Mesothelial cell of epicardium (in vitro differentiated cells): ENCODE measurements at places on chromosomes 16 and 17.

DNA sequence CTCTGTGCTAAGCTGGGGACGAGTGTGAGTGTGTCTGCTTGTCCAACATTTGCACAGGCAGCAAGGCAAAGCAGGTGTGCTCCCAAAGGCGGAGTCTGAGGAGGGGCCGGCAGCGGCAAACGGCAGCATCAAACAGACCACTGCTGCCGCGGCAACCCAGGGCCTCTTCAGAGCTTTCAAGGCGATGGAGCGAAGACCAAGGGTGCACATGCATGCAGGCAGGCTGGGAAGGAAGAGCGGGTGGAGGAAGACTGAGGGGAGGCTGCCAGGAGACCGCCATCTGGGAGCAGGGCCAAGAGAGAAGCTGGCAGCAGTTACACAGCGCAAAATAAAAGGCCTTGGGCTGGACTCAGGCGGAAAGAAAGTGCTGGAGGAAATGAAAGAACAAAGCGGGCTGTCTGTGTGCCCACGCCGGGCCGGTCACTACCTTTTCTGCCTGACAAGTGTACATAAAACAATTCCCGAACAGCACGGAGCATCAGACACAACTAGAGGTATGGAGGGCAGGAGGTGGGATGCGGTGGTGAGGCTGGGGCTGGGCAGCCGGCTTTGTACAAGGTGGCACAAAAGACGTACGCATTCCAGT lies 8.5 kb downstream of the TIMM22 start:
- no peak for DNase-seq

GRCh38 chr16:50611332-50611934 lies 63.2 kb downstream of the NKD1 start:
- DNase-seq: no peak

DNA sequence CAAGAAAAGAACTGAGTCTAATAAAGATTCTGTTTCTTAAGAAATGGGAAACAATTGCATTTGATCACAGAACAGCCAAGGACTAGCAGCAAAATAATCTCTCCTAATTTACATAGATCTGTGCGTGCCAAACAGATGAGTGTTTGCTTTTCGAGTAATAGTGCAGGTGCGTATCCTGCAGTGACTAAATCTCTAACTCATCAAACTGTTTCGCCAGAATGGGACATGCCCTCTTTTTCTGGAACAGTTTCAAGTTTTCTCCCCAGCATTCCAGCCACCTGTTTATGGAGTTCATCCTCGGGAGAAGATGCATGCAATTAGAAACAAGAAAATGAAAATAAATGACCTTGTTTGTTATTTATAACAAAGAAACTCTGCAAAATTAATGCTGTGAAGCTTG lies 5.7 kb upstream of the TOX3 start:
- no peak for DNase-seq

DNA sequence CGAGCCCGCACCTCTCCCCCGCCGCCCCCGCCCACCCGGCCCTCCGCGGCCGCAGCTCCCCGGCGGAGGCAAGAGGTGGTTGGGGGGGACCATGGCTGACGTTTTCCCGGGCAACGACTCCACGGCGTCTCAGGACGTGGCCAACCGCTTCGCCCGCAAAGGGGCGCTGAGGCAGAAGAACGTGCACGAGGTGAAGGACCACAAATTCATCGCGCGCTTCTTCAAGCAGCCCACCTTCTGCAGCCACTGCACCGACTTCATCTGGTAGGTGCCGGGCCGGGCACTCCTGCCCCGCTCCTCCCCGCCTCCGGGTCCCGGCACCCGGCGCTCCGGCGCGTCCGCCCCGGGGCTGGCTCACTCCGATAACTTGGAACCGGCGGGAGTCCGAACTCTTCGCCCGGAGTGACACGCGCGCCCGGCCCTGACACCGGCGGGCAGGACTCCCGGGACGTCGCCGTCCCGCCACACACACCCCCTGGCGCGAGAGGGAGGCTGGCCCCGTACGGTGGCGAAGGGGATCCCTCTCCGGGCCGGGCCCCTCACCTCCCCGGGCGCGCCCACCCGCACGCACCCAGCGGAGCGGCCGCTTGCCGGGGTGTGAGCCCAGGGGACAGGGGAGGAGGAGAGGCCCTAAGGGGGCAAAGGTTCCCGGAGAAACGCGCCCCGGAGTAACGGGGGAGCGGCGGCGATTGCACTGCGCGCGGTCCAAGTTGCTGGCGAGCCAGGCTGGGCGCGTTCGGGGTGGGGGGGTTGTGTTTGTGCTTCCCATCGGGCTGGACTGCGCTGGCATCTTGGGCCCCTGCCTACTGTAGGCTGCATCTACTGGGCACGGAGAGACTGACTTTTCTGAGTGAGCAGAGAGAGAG lies 581 bp downstream of the PRKCA start:
- DNase-seq: peak; percentile 52

GRCh38 chr17:14325618-14326167 lies 24.8 kb downstream of the HS3ST3B1 start:
- DNase-seq: no peak

DNA sequence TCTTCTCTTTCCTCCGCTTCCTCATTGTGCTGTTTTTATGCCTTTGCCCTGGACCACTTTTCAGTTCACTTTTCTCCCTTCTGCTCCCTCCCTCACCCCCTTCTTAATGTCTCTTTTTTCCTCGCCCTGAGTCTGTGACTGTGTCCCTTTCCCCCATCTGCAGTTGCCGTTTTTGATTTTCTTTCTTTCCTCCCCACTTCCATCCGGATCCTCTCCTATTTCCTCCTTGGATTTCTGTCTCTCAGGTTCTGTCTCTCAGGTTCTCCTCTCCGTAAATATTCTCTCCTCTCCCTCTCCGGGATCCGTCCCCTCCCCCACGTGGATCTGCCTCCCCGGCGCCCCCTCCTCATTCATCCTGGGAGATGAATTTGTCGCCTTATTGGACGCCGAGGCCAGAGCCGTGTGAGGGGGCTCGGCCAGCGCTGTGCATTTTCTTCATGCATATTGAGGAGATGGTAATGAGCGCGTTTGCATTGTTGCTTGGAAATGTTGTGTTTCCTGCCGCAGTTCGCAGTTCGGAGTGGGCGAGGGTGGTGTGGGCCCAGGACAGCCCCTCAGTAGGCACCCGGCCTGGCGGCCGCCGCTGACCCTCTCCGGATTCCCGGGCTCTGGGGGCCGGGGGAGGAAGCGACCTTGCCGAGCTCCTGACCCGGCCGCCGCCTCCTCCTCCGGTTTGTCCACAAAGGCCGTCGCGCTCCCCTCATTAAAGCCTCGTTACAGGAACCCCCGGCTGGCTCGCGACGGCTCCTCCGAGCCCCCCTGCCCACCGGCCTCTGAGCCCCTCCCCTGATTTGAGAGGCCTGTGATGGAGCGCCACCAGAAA lies 4.5 kb upstream of the IRX3 start:
- DNase-seq: no peak

DNA sequence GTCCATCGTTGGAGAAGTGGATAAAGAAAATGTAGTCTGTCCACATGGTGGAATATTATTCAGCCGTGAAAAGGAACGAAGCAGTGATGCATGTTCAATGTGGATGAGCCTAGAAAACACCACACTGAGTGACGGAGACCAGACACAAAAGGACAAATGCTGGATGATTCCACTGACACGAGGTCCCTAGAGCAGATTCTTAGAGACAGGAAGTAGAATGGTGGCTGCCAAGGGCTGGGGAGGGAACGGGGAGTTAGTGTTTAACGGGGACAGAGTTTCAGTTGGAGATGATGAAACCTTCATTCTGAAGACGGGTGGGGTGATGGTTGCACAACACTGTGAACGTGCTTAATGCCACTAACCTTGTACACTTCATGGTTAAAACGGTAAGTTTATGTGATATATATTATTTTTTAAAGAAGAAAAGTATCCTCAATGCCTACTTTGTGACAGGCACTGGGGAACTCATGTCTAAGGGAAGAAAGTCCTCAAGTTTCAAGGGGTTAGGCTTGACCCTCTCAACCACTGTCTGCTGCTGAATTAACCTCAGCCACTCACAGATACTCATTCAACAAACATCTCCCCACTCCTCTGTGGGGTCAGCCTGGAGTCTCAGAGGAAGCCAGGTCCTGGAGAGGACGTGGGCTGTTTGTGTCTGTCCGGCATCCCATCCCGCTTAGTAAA lies 17.6 kb downstream of the C16orf74 start:
- no peak for DNase-seq

GRCh38 chr17:14432079-14432478 lies 131.2 kb downstream of the HS3ST3B1 start:
- DNase-seq: no peak

- DNase-seq: no peak
These were observed 66.1 kb downstream of the TANC2 start for GRCh38 chr17:63032142-63032541.

DNA sequence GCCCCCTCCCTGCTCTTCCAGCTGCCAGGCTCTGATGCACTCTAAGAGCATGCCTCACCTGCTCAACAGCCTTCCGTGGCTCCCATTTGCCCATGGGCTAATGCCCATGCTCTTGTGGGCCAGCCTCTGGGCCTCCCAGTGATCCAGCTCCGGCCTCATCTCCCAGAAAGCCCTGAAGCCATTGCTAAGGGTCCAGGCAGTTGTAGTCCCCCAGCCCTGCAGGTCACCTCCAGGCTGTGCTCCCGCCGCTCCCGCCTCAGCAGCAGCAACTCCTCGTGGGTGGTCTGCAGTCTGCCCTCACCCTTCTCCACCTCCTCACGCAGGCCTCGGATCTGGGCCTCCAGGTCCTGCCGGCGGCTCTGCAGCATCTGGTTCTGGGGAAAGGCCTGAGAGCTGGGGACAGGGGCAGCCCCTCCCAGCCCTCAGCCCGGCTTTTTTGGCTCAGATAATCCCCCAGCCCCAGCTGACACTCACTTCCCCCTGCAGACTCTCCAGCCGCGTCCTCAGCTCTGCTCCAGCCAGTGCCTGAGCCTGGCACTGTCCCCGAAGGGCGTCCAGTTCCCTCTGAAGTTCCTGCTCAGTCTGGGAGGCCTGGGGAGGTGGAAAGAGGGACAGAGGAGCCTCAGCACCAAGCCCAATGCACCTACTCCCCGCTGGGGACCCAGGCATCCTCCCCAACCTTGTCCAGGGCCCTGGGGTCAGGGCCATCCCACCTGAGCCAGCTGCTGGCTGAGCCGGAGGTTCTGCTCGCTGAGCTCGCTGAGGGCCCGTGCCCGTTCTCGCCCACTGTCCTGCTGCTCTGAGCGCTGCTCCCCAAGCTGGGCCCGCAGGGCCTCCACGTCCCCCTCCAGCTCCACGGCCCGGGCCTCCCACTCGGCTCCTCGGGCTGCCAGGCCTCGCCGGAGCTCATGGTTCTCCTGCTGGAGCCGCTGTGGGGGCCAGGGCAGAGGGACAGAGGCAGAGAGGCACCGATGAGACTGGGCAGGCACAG lies 6.2 kb downstream of the BICDL2 start:
- no peak for DNase-seq

DNA sequence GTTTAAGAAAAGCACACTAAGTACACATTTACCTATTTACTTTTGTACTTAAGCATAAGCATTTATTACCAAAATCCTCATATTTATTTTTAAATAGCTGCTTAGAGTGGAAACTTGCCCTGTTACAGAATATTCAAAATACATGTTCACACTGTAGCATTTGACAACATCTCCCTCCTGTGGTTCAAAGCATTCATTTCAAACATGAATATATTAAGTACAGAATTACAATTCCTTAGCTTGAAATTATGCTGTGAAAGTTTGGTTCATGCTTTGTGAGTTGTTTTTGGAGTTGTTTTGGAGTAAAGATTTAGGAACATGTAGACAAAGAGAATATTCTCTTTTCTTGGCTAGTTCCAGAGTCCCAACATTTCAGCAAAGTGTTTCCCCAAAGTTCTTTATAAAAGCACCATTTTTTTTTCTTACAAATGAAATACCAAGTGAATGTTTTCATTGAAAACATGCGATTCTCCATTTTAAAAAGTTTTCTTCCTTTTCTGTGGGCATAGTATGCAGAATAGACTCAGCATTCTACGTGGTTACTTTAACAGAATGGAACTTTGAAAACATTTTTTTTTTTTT lies 33.2 kb downstream of the TUBD1 start:
- no peak for DNase-seq

DNA sequence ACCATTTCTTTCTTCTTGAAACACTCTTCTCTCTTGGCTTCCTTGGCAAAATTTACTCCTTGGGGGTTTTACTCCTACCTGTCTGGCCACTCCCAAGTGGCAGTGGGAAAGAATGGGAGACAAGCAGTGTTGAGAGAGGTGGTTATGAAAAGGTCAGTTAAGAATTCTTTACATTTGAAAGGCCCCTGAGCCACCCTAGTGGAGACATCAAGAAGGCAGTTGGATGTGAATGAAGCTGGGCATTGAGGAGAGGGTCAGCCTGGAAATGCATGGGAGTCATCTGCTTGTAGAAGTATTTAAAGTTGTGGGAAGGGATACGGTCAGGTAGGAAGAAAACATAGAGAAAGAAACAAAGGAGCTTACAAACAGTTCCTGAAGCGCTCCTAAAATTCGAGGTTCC lies 42.3 kb upstream of the CCNF start:
- no peak for DNase-seq

DNA sequence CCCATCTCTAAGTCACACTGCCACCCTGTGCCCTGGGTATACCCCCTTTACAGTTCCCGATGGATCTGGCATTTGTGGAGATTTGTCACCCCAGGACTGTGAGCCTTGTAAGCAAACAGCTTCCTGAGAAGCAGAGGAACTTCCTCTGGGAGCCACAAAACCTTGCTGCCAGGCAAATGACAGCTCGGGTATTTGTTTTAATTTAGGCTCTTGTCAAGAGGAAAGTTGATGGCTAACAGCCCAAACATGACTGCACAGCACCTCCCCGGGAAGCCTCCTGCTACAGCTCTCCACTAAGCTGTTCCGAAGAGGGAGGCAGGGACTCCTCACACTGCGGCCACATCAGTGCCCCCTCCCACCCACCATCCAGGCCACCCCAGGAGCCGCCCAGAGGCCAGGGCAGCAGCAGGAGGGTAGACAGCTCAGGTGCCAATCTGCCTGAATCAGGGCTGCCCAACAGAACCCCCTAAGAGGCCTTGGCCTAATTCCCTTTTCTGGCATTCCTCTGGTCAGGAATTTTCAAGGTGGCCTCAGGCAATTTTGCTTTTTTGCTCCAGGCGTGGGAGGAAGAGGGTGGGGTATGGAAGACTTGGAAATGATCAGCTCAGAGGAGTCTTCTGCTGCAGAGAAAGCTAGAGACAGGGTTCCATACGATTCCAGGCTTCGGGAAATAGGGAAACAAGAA lies 2.6 kb downstream of the ABR start:
- no peak for DNase-seq

DNA sequence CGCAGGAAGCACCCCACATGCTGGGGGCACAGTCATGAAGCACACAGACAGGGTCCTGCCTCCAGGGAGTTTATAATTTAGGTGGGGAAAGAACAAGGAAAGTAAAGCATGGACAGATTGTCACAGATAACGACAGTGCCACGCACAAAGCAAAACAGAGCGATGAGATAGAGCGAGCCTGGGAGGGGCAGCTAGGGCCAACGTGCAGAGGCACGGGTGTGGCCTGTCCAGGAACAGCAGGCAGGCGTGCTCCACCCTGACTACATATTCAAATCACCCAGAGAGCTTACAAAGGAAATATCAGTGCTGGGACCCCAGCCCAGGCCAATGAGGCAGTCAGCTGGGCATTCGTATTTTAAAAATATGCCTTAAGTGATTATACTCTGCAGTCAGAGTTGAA lies 16.8 kb downstream of the LGALS9 start:
- DNase-seq: no peak

DNA sequence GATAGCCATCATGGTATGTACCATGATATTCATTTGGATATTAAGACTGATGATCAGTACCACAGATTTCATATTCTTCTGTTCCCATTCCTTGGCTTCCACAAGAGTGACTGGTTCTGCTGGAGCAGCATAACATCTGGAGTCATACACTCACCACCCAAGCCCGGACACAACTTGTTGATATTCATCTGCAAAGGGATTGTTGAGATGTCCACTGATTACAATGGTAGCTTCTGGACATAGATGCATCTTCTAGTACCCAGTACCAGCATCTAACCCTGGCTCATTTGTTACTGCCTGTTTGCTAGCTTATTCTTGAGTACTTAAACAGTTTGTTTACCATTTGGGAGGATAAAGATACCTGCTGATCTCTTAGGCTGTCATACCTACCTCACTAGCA lies 235.7 kb upstream of the AXIN2 start:
- DNase-seq: no peak
